Renal pelvis (tissue), 12 donors: ENCODE measurements at places on chromosomes 16 and 17. TPM values are rescaled to one million over a fixed set of nuclear protein-coding genes. Genes with fewer than 3 reads are reported as not detected.

LRRC75A gene
- polyA plus RNA-seq = 5.6 TPM

HSPB9 gene
- 0.49 TPM for polyA plus RNA-seq

KRTAP16-1 gene
- not detected for polyA plus RNA-seq

ALOX12 gene
- 1.6 TPM for polyA plus RNA-seq

NOG gene
- 1.4 TPM for polyA plus RNA-seq

ADAMTS18 gene
- 6.6 TPM for polyA plus RNA-seq

RAD51D gene
- polyA plus RNA-seq = 15.2 TPM

ACAP1 gene
- 7.0 TPM for polyA plus RNA-seq

- no peak for DNase-seq
Observed at GRCh38 chr17:58410714-58411407, 6.5 kb downstream of the RNF43 start.

GRCh38 chr17:54028986-54029580, 206.4 kb downstream of the KIF2B start:
- no peak for DNase-seq

DNA sequence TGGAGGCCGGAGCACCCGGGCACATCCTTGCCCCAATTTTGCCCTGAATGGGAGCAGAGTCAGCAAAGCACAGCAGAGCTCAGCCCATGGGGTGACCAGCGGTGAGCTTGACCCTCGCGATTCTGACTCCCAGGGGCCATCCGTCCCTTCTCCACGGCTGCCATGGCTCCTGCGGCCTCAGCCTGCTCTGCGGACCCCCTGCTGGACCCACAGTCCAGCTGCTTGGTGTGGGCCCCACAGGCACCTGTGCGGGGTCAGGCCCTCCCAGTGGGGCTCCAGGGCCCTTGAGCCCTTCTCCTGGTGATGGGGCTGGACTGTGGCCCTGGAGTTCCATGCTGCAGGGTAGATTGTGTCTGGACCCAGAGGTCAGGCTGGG, 144.2 kb downstream of the ENGASE start:
- no peak for DNase-seq

- DNase-seq = no peak
Observed at GRCh38 chr16:30137897-30138296, 14.9 kb upstream of the MAPK3 start.

GRCh38 chr17:20127360-20128035, 118.3 kb downstream of the SPECC1 start:
- no peak for DNase-seq

- DNase-seq = no peak
Observed at GRCh38 chr16:2959206-2959605, 4.9 kb upstream of the KREMEN2 start.

DNA sequence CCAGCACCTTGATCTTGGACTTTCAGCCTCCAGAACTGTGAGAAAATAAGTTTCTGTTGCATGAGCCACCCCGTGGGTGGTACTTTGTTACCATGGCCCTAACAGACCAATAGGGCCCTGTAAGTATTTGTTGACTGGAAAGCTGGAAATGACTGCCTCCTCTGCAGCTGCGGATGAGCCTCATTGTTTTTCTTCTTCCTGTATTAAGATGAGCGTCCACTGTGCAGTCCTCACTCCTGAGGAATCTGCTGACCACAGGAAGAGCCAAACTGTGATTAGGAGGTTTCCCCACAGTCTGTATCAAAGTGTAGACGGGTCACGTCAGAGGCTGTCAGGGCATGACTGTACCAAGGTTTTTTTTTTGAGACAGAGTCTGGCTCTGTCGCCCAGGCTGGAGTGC, 12.2 kb upstream of the AKTIP start:
- DNase-seq = no peak

GRCh38 chr17:73640691-73641090, 3.6 kb downstream of the SDK2 start:
- no peak for DNase-seq

- no peak for DNase-seq
Observed at GRCh38 chr17:27381007-27381501, 75.2 kb upstream of the KSR1 start.

- no peak for DNase-seq
Observed at GRCh38 chr16:10349851-10350250, 36.0 kb upstream of the ATF7IP2 start.

DNA sequence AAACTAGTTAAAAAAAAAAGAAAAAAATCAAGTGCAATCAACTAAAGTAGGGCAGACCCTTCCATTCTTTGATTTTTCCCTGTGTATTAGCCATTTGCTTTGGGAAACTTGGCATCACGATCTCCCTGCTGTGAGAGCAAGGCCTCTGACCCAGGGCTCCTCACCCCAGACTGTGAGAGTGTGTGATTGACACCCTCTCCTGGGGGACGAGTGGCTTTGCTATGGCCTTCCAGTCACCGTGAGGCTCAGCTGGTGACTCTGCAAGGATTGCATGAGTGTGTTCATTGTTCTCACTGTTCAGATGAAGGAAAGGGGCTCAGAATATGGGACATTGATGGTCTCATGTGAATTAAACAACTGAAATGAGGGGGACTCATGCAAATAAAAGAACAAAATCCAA, 69.0 kb upstream of the BCAR1 start:
- DNase-seq = no peak

DNA sequence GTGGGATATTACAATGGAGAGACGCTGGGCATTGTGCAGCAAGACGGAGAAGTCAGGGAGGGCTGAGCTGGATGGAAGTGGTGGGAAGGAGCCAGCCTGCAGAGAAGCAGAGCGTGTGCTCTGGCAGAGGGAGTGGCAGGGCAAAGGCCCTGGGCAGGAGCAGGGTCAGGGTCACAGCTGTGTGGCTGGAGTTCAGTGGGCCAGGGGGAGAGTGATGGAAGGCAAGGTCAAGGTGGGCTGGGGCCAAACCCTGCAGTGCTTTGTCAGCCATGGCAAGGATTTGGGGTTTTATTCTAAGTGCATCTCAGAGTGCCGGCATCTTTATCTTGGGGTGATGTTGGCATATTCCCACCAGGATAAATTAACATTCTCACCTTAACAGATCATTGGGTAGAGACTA, 31.9 kb upstream of the C16orf78 start:
- DNase-seq = no peak

GRCh38 chr16:10154389-10154788, 27.8 kb downstream of the GRIN2A start:
- DNase-seq = no peak

DNA sequence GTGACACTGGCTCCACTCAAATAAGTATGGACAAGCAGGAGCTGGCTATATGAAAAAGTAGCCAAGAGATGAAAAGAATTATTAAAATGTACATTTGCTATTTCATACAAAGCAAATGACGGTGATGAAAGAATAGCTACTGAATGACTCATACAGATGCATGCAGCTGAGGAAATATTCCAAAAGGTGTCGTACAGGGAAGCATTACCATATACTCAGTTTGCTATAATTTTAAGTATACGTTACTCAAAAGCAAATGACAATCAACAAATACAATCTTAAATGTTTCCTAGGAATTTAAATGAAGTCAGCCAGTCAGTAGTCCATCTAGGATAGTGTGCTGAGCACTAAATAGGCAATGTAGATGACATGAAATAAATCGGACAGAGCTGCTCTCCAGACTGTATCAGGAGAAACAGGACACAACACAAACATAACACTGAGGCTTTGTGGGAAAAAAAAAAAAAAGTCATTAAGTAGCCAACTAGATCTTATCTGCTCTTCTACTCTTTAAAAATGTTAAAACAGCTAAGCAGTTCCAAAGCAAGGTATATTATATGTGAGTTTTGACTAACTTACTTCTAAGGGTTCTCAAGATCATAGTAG, 65.0 kb downstream of the NCOR1 start:
- DNase-seq = no peak

DNA sequence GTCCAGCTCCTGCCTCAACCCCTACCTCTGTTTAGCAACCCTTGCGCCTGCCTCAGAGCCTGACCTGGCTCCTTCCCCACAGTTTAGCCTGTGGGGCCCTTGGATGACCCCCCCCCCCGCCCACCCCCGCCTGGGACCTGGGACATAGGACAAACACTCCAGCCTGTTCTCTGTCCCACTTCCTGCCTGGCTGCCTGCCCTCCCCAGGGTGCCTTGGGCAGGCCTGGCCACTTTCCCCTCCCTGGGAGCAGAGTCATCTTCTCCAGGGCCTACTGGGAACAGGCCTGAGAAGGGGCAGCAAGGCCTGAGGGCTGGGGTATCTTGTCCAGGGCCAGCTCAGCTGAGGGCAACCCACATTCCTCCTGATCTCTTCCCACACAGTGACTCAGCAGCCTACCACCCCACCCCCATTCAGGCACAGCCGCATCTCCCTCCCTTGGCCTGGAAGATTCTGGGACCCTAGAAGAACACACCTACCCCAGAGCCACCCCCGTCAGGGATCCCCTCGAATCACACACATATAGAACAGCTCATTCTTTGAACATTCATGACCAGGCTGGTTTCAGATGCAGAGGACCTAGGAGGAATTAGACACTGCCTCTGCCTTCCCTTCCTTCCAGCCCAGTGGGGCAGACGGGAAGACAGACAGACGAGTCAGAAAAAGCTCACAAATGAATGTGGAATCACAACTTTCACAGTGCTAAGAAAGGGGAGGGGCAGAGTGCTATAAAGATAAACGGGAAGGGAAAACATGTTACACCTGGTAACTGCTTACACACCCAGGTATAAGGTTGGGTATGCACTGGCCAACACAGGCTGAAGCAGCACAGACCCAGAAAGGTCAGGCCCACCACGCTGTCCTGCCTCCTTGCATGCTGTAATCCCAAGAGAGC, 6.0 kb downstream of the FHOD1 start:
- no peak for DNase-seq

DNA sequence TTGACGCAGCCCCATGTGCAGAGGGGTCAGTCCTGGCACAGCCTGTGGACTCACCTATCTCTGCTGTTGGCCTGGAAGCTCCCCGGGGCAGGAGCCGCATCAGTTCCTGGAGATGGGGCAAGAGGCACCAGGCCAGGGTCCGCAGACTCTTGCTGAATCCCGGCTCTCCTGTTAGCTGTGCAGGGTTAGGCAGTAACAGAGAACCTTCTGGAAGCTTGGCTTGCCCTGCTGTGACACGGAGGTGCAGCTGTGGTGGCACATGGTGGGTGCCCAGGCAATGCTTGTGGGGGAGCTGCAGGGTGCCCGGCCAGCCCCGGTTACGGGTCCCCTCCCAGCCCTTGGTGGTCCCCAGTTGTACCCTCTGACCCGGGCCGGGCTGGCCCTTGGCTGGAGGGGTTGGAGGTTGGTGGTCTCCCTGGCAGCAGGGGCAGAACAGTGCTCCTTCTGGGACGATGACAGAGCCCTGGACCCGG, 26.0 kb upstream of the ZNF469 start:
- DNase-seq = no peak

- DNase-seq = no peak
Observed at GRCh38 chr16:58884141-58884540, 150.0 kb upstream of the GOT2 start.

DNA sequence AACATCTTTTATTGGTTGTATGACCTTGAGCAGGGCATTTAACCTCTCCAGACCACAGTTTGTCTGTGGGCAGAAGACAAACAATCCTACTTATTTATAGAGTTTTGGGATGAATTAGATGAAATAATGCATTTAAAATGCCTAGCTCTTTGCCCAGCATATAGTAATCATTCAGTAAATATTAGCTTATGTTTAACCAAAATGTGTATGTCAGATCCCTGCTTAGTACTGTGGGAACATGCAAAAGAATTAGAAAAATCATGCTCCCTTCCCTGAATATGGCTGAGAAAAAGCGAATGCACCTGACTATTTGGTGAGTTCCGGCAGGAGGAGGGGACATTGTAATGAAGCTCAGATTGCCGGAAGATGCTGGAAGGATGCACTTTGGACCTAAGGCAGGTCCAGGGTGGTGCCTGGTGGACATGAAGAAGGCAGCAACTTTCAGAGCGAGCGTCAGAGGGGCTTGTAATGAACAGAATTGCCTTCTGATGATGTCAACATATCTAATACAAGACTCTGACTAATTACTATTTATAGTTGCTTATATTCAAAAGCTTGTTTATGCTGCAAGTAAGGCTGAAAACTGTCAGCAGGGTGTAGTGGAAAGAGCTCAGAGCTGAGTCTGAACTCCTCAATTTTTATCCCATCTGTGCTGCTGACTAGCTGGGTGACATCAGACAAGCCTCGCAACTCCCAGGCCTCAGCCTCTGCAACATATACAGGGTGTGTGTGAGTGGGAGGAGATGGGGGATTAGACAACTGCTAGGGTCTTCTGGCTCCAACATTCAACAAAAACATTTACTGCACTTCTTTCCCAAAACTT, 221.2 kb downstream of the PRKCA start:
- DNase-seq = no peak

DNA sequence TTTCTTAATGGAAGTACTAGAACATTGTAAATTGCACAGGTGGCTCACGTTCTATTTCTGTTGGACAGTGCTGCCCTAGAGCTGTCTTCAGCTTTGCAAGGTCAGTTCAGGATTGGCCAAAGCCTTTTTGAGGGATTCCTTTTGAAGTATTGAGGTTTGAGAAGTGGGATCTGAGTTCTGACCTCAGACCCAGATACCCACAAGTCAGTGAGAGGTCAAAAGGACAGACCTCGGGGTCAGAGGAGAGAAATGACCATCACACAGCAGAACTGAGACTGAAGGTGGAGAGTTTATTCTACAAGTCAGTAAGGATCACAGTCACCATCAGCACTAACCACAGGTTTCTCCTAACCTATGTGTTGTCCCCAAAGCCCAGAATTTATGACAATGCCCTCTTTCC, 1.7 kb downstream of the ACSM5 start:
- no peak for DNase-seq

DNA sequence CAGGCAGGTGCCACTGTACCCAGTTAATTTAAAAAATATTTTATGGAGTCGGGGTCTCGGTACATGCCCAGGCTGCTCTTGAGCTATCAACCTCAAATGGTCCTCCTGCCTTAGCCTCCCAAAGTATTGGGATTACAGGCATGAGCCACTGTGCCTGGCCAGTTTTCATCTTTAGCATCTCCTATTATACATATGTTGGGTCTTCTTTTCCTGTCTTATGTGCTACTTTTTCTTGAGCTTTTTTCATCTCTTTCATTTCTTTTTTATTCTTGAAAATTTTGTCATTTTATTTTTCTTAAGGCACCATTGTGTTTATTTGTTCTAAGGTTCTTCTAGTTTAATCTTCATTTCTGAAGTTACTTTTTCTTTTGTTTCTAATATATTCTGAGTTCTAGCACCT, 20.7 kb downstream of the BANP start:
- DNase-seq = no peak

DNA sequence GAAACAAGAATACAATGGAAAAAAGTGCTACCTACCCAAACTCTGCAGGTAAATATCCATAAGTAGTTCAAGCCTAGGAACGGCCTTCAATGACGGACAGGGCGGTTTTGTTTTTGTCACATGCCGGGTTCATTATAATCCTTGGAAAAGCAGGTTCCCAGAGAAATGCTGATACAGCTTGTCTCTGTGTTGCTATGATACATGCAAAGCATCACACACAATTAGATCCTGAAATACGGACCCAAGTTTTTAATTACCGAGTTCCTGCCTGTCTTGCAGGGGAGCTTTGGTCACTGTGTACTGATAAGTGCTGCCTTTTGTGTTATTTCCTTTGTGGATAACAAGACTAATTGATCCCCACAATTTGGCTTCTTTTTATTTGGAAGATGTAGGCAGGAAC, 217.4 kb downstream of the HAPSTR1 start:
- no peak for DNase-seq
